Activated effector memory CD4-positive, alpha-beta T cell treated with Interleukin-2 at 50 U/mL for 16 hours (primary cell): ENCODE measurements at places on chromosomes 11 and 22.
A peak's percentile ranks its signal among the peaks of the same experiment; 100 is the strongest.

GRCh38 chr11:777288-778255 lies at the start of gene GATD1:
Gene GATD1, minus strand, starts transcription at chr11:777487. Its CDS starts 25 bp downstream, at chr11:777462.
- DNase-seq: peak; percentile 92

- DNase-seq: no peak
Measured at GRCh38 chr11:47564933-47565339, 463 bp upstream of the PTPMT1 start.

DNA sequence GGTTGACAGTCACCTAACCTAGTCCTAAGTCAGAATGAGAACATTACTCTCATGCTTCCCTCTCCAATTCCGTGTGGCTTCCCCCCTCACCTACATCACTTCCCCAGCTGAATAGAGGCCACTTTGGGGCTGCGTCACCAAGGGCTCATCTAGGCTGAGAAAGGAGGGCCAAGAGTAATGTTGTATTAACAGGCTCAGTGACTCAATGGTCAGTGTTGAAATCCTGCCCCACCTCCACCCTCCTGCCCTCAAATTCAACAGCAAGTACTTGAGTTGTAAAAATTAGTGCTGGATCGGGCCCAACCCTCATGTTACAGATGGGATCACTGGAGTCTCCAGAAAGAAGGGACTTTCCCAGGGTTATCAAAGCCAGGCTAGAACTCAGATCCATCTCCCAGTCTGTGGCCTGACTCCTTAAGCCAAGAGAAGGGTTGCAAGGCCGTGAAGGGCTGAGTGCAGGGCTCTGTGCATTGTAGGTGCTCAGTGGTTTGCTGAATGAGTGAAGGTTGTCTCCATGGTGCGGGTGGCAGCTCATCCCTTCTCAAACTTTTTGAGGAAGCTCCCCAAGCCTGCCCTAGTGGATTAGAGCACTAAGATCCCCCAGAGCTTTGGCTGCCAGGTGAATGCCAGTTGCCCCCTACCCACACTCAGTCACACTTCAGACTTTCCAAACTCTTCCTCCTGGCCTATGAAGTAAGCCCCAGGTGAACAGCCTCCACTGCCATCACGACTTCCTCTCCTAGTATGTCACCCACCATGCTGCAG lies 3.2 kb downstream of the DGAT2 start:
- no peak for DNase-seq

DNA sequence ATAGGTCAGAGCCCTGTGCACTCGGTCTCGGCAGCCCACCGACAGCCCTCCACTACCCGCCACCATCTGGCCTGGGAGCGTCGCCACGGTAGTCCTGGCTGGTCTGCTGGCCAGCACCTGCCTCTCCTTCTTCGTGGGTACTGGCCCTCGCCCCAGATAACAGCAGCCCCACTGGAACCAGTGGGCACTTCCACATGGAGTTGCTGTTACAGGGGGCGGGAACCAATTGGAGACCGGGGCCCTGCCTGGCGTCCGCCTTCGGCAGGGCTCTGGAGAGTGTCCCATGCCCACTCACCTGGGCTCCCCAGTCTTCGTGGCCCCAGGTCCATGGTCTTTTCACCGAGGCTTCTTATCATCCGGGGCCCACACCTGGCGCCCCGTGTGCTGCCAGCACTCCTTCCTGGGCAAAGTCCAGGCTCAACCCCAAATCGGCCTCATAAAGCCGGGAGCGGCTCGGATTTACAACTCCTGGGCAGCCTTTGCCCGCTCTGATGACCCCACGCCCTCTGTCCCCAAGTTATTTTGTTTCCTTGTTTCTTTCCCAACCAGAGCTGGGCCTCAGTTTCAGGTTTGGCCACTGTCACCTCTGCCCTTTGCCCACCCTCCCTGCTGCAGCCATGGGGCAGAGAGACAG lies 12.9 kb upstream of the EHD1 start:
- no peak for DNase-seq

DNA sequence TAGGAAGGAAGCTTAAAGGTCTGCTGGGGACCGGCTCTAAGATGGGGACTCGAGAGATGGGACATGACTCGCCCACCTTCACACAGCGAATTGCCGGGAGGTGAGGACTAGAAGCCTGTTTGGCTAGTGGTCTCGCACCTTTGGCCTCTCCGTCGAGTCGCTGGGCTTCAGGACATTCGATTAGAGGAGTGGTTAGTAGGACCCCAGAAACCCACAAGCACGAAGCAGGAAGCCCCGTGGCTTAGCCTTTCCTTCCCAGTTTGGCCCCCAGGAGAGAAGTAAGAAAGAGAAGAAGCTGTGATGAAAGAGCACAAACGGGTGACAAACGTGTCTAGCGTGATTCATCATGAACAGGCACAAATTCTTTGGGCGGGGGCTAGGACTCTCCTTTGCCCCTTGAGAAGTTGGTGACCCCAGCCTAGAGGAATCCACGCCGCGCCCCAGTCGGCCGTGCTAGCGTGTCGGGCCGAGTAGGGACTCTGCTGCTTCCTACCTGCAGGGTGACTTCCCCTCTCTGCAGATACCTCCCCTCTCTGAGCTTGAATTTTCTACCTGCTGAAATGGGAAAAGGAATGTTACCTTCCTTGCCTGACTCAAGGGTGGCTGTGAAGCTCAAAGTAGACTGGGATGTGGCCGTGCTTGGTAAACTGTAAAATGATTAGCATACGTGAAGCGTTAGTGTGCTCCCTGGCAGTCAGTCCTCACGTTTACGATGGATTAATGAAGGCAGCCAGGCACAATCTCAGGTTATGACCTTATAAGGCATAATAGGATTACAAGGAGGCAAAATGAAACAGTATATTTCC lies 1.1 kb upstream of the ADM start:
- no peak for DNase-seq

DNA sequence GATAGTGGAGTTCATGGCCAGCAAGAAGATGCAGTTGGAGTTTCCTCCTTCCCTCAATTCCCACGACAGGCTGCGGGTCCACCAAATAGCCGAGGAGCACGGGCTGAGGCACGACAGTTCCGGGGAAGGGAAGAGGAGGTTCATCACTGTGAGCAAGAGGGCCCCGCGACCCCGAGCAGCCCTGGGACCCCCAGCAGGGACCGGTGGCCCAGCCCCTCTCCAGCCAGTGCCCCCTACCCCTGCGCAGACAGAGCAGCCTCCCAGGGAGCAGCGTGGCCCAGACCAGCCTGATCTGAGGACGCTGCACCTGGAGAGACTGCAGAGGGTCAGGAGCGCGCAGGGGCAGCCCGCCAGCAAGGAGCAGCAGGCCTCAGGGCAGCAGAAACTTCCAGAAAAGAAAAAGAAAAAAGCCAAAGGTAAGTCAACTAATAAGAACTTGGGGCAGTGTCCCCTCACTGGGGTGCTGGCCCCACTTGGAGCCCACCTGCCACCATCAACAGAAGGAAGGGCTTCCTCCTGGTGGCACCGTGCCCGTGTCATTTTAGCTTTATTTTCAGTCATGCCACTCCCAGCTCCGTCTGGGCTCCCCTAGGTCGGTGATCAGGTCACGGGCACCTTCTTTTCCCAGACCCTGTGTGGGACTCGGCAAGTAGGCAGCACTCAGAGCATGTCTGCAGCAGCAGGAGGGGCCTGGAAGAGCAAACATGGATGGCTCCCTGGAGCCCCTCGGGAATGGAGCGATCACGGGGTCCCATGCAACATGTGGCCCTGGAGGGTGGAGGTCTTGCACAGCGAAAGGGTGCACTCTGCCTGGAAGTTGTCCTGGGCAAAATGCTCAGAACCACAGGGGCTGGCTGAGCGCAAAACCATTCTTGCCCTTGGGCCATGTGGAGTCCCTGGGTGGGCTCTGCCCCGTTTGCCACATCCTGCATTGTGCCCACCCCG lies 33.3 kb downstream of the IGHMBP2 start:
- no peak for DNase-seq

DNA sequence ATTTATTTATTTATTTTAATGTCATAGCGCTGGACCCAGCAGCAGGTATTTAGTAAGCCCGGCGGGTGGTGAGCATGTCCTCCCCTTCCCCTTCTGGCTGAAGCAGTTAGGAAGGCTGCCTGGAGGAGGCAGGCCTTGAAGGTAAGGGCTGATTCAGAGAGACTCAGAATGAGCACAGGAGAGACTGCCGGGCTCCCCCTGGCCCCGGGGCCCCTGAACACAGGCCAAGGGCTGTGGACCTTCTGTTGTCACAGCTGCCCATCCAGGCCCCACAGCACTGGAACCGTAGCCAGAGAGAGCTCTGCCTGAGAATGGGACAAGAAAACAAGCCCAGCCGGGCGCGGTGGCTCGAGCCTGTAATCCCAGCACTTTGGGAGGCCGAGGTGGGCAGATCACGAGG lies 52.8 kb downstream of the KCNJ4 start:
- no peak for DNase-seq

DNA sequence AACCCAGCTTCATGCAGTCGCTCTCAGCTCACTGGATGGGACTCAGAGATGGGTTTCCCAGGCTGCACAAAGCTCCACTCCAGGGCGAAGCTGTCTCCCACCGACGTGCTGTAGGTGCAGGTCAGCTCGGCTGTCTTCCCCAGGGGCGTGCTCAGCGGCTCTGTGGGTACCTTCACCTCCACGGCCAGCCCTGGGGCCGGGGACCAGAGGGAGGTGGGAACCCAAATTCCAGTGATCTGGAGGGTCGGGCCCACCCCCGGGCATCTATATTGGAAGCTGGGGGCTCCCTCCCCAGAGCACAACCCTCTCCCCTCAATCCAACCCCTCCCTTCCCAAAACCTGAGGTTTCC lies 689 bp downstream of the VSIG2 start:
- DNase-seq: no peak

DNA sequence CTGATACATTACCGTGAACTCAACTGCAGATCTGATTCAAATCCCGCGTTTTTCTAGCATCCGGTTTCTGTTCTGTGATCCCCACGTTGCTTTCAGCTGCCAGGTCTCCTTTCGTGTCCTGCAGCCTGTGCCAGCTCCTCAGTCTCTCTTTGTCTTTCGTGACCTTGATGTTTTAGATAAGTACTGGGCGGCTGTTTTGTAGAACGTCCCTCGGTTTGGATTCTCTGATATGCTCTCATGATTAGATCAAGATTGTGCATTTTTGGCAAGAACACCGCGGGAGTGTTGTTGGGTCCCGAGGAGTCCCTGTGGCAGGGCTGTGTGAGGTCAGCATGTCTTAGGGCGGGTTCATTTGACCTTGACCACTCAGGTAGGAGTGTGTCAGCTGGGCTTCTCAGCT lies 38.6 kb downstream of the KCNQ1 start:
- DNase-seq: no peak

GRCh38 chr22:30906946-30907345 lies 61.6 kb downstream of the MORC2 start:
- no peak for DNase-seq
